ENCODE measurements at places on chromosomes 4 and X.

GRCh38 chr4:153246446-153247115 is 42.3 kb downstream of the TRIM2 start:
- DNase-seq: no peak

DNA sequence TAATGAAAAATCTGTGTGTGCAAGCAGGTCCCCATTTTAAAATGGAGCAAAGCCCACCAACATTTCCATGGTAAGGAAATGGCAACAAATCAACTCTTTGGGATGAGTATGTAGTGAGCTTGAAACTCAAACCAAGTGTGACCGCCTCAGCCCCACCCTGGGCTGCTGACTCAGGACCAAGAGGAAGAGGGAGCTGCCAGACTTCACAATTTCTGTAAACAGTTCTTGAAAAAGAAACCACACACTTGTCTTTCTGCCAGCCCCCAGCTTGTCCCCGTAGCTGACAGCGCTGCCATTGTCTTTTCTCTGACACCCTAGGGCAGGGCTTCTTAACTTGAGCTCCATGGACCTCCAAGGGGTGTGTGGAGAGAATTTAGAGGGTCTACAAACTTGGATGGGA is 10.3 kb downstream of the RTL5 start:
- DNase-seq: no peak

DNA sequence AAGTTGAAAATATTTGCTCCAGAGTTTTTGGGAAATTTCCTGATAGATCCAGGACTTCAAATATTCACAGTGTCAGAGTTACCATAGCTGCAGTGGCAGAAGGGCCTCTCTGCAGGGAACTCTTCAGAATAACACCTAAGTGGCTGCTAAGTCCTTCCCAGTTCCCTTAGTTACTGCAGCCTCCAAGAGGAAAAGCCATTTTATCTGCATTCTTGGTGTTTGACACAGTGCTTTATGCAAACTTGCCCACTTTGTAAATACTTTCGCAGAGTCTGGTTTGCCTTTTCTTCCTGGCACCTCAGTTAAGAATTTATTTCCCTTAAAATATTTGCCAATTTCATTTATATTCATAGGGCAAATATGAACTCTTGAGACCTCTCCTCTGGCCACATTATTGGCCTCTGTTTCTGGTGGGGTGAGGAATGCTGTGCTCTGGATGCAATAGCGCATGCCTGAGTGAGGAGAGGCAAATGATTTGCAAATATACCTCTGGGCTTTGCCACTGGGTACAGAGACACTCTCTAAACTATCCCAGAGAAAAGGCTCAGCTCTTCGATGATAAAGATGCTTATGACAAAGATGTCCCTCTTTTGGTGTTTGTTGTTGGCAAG is 566.3 kb upstream of the NR3C2 start:
- no peak for DNase-seq

- peak; percentile 2 for DNase-seq
These were observed 48.1 kb upstream of the ARHGEF6 start for GRCh38 chrX:136828830-136829229.

DNA sequence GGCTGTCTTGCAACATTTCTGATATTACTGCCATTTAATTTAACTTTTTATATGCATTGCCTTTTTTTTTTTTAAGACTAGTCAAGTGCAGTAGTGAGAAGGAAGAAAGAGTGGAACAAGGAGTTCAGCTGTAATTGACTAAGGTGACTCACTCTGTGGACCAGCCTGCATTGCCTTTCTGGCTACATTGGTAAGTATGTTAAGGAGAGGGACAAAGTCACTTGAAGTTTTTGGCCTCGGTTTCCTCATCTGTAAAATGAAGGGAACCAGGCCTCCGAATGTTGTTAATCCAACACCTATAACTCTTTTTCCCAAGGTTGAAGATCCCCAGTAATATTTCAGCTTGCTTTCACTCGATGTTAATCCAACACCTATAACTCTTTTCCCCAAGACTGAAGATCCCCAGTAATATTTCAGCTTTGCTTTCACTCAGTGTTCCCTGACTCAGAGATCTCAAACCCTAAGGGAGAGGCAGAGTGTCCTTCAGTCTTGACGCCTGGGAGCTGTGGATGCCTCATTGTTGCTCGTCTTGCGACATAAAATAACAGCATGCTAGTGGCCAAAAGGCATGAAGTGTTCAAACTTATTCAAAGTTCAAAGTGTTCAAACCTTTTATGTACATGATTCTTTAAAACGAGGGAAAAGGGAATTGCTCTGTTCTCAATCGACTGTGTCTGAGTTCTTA is 102.0 kb downstream of the SORBS2 start:
- DNase-seq: no peak

DNA sequence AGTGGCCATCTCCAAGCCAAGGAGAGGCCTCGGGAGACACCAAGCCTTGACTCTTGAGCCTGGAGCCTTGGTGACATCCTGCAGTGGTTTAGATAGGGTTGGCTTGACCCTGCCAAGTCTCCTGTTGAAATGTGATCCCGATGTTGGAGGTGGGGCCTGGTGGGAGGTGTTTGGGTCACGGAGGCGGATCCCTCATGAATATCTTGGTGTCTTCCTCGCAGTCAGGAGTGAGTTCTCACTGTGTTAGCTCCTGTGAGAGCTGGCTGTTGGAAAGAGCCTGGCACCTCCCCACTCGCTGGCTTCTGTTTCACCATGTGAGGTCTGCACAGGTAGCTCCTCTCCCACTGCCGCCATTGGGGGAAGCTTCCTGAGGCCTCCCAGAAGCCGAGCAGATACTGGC is 38.8 kb downstream of the ADRA2C start:
- no peak for DNase-seq

DNA sequence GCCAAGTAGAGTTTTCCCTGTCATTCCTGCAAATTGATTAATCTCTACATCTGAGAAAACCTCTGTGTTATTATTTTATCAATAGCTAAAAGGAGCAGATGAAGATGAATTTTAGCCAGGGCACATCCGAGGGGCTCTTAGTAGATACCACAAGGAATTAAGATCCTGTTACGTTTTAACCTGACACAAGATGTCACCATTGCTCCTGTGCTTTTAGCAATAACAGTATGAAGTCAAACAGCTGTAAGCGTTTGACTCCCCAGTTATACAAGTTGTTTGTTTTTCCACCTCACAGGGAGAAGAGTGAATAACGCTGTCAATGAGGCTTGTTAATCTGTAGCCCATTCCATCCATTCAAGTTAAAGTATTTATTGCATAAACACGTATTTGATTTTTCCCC is 76.0 kb upstream of the AP1S2 start:
- no peak for DNase-seq

GRCh38 chr4:98605216-98605615 is 53.2 kb downstream of the TSPAN5 start:
- DNase-seq: no peak

DNA sequence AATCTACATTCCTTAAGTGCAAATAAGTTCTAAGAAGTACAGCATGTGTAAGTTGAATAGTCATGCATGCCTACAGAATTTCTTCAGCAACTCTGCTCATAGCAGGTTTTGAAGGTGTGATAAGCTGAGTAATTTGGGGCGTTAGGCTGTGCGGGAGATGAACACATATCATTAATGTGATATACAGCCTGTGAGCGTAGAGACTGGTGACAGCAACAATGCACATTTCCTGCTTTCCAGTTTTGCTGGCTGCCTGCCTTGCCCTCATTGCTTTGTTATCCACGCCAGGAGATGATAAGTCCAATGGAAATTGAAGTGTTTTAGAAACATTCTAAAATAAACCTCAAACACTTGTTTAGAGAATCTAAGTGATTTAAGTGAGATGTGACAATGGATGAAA is 1709.4 kb downstream of the ARAP2 start:
- no peak for DNase-seq

GRCh38 chr4:76526585-76526990 is 91.6 kb downstream of the SHROOM3 start:
- no peak for DNase-seq

GRCh38 chrX:2618516-2618915 is 72.6 kb upstream of the CD99 start:
- no peak for DNase-seq

- DNase-seq: no peak
These were observed 26.9 kb downstream of the HOPX start for GRCh38 chr4:56654238-56654632.

GRCh38 chr4:20395160-20395773 is 143.6 kb downstream of the SLIT2 start:
- DNase-seq: peak; percentile 61

DNA sequence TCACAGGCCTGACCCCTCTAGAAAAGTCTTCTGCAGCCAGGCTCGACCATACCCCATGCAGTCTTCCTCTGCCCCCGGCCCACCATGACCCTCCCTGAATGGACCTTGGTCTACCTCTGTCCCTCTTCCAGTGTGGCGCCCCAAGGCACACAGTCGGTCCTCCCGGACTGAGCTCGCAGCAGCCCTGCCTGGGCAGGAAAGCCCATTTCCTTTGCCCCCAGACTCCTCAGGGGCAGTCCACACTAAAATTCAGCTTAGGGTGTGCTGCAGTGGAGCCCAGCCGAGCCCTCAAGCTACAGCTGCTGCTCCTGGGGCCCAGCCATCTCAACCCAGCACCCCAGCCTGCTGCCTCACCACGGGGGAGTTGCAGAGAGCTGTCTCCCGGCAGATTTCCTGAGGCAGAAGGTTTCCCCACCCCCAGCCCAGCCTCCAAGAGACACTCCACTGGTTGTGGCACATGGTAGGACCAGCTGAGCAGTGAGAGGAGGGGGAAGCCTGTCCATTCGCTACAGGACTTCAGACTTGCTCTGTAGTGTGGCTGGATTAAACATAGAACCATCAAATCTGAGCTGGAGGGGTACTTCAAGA is 37.5 kb upstream of the IQSEC2 start:
- DNase-seq: no peak
